ENCODE measurements at places on chromosomes 16 and 17. TPM values are rescaled to one million over a fixed set of nuclear protein-coding genes. Genes with fewer than 3 reads are reported as not detected.

DNA sequence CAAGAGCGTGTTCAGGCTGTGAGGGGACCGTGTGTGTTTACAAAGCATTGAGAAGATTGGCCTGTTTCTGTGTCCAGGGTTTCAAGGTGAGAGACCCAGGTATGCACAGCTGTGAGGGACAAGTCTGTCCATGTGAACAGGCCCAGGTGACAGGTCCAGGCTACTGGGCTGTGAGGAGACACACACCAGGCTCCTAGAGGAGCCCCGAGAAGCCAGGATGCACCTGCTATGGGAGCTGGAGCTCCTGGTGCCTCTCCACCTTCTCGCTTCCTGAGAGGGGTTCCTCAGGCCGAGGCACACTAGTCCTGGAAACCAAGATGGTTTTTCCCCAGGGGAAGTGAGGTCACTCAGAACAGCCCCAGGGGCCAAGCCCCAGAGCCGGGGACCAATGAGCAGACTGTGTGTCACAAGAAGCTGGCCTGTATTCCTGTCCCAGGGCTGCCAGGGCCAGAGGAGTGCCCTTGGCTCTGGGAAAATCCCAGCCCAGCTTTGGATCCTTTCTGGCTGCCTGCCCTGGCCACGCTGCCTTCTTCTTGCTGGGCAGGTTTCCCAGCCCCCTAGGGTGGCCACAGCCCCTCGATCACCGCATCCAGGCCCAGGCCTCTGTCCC is 153.4 kb upstream of the PLCG2 start:
- DNase-seq: peak; percentile 87

- DNase-seq: no peak
Measured at GRCh38 chr16:8577678-8578304, 12.5 kb downstream of the TMEM114 start.

GRCh38 chr16:50602126-50602525 is 53.9 kb downstream of the NKD1 start:
- no peak for DNase-seq

DNA sequence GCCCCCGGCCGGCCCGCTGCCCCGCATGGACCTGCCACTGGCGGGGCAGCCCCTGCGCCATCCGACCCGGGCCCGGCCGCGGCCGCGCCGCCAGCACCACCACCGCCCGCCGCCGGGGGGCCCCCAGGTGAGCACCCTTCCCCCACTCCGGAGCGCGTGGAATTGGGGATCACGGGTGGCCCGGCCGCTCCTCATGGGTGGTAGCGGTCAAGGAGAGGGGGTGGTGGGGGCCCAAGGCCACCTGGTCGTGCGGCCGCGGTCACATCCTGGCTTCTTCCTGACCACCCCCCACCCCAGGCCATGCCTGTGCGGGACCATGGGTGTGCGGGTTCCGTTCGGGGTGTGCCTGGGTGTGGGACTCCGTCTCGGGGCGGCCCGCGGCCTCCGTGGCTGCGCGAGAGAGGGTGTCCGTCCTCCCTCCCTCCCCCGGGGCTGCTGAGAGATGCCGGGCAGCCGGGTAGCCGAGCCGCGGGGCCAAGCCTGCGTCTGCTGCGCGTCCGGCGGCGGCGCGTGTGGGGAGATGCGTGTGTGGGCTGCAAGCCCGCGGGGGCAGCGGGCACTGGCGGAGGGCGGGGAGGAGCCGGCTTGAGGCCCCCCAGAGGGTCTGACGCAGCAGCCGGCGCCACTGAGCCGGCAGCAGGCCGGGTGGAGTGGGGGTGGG is 6.8 kb downstream of the ACD start:
- DNase-seq: no peak

Gene CD79B
- 19.6 TPM for polyA plus RNA-seq

Gene WNT3
- not detected for polyA plus RNA-seq

DNA sequence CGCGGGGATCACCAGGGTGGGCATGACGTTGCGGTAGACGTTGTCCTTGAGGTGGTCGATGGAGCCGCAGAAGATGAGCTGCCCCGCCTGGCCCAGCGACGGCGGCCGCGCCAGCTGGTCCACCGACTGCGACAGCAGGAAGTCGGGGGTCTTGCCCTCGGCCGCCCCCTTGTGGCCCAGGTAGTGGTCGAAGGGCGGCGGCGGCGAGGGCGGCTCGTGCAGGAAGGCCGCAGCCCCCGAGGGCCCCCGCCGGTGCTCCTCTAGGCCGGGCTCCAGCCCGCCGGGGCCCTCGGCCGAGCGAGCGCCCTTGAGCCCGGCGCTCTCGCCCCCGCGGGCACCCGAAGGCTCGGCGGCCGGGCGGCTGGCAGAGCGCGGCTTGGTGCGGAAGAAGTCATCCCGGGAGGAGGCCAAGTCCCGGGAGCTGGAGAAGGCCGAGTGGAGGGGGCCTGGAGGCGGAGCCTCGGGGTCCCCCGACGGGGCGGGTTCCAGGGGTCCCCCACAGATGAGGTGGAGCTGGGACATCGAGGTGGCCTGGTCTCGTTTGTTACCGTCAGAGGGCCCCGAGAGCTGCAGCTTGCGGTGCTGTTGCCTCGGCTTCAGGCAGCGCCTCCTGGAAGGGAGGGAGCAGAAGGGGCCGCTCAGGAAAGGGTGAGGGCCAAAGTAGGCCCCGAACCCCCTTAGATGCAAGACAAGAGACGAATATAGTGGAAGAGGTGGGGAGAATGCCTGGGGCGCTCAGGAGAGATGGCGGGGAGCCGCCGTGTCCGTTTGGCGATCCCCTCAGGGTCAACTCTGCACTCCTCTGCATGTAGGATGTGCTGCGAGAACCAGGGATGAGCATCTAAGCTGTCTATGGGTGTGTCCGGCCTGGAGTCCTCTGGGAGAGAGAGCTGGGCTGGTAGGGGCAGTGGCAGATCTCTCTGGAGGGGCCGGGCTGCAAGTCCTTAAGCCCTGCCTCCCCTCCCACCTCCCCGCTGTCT is 8.8 kb downstream of the FAM171A2 start:
- DNase-seq: peak; percentile 43

GRCh38 chr17:44928136-44928535 is 12.8 kb upstream of the GFAP start:
- DNase-seq: no peak

Gene TBX2
- polyA plus RNA-seq: not detected

DNA sequence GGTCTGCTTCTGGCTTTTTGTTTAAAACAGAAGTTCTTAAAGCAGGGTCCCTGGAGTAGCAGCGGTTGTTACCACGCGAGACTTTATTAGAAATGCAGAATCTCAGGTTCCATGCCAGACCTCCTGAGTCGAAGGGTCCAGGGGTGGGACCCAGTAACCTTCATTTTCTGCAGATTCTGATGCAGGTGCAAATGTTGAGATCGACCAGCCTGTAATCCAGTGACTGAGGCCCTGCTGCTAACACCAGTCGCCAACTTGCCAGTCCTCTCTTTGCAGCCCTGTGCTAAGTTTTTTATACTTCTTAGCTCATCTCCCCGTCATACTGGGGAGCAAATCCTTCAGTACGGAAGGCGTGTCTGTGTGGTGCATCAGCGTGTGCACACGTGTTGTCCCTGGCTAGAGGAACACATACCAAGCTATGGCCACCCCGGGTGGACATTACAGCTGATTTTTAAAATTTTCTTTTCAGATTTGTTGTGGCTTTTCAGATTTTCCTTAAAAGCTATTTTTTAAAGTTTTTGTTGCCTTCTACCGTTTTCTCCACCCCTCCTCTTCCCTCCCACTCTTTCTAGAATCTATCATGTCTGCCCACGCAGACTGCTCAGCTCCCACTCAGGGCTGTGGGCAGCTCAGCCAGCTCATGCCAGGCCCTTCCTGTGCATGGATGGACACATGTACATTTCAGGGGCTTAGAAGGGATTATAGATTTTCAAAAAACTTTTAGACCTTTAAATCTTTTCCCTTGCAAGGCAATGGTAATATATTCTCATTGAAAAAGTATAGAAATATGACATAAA is 57.7 kb downstream of the MEAK7 start:
- no peak for DNase-seq

Gene ATP1B2
- not detected for polyA plus RNA-seq

Gene AOC2
- polyA plus RNA-seq: 1.6 TPM

Gene TK2
- polyA plus RNA-seq: 29.8 TPM

GRCh38 chr17:10683853-10684252 is 13.5 kb downstream of the SCO1 start:
- DNase-seq: no peak

GRCh38 chr17:28569446-28569845 is 1.9 kb downstream of the PIGS start:
- no peak for DNase-seq

DNA sequence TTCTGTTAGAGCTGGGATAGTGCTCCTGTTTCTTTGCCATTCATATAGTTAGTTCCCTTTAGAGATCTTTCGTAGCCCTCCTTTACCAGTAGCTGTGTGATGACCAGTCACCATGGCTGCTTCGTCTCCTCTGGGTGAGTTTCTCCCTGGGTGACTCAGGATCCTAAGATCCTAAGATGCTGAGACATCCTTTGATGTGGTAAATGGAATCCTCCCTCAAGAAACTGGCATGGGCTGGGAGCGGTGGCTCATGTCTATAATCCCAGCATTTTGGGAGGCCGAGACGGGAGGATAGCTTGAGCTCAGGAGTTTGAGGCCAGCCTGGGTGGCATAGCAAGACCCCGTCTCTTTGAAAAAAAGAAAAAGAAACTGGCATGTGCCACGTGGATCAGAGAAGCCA is 5.9 kb downstream of the PHAF1 start:
- DNase-seq: peak; percentile 85

- DNase-seq: no peak
Measured at GRCh38 chr17:1438593-1439083, 17.4 kb downstream of the CRK start.

DNA sequence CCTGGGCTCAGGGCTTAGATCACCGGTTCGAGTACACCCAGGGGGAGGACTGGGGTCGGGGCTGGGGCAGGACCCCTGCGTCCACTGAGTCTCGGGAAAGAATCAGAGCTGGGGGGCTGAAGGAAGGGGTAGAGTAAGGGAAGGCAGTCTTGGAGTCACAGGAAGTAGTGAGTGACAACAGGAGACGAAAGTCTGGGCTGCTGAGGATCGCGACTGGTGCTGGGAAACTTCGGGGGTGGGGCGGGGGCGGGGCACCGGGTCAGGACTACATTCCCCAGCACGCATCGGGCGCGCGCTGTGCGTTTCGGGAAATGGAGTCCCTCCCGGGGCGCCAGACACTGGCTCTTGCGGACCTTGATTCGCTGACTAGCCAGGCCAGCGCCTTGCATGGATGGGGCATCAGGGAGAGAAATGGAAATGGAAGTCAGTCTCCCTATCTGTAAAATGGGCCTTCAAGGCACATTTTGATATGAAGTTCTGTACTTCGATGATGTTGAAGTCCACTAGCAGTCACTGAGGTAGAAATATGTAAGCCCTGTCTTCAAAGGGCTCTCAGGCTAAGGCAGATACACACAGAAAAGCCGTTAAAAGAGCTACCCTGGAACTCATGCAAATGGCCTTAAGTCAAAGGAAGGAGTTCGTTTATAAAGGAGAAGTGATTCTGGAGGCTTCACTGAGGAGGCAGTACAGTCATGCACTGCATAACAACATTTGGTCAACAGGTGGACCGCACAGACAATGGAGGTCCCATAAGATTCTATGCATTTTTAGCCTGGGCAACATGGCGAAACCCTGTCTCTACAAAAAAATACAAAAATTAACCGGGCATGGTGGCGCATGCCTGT is 697 bp downstream of the CTF1 start:
- peak; percentile 79 for DNase-seq

- peak; percentile 60 for DNase-seq
Measured at GRCh38 chr17:81371910-81372760, 23.1 kb upstream of the BAHCC1 start.

DNA sequence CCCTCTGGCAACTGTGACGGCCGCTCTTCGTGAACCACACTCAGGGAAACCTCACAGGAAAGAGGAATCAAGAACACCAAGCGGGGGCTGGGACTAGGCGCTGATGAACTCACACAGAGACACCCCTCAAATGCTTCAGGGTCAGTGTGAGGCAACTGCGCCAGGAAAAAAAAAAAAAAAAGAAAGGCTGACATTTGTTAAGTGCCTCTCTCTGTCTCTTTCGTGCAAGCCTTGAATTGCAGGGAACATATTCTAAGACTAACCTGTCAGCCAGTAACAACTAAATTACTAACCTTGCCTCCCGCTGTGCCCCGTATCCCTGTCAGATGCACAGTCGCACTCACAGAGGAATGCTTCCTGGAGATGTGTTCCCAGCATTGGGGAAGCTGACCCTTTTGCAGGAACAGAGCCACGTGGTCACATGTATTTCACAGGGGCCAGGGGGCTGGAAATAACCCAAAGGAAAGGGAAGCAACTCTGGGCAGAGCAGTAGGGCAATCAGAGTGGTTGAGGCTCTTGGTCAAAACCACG is 247.8 kb downstream of the XYLT1 start:
- peak; percentile 44 for DNase-seq

- no peak for DNase-seq
Measured at GRCh38 chr17:17081304-17081940, 39.2 kb downstream of the MPRIP start.

DNA sequence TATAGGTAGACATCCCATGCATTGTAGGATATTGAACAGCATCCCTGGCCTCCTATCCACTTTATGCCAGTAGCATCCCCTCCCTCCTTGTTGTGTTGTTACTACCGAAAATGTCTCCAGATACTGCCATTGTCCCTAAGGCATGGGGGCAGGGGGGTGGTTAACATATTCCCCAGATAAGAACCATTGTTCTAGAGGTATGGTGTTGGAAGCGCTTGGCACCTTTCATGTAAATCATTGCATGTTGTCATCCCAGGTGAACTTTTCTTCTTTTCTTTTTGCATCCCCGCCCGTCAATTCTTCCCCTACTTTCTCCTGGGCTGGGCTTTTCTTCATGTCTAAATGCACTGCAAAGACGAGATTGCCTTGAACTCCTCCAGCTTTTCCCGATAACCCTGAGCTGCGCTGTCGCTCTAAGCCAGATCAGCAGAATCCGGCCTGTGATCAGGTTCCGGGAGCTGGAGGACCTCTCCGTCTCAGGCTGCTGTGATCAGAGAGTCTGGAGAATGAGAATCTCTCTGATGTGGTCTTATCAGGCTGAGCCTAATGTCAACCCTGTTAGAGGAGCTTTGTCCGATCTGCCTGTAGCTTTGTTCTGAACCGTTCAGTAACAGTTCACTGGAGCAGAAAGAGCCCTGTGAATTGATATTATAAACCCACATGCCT is 76.2 kb downstream of the RBFOX1 start:
- no peak for DNase-seq

GRCh38 chr17:45784293-45784740 is at the start of gene CRHR1:
Gene CRHR1, plus strand, starts transcription at chr17:45784320. Its CDS starts 225 bp downstream, at chr17:45784545.
- no peak for DNase-seq

DNA sequence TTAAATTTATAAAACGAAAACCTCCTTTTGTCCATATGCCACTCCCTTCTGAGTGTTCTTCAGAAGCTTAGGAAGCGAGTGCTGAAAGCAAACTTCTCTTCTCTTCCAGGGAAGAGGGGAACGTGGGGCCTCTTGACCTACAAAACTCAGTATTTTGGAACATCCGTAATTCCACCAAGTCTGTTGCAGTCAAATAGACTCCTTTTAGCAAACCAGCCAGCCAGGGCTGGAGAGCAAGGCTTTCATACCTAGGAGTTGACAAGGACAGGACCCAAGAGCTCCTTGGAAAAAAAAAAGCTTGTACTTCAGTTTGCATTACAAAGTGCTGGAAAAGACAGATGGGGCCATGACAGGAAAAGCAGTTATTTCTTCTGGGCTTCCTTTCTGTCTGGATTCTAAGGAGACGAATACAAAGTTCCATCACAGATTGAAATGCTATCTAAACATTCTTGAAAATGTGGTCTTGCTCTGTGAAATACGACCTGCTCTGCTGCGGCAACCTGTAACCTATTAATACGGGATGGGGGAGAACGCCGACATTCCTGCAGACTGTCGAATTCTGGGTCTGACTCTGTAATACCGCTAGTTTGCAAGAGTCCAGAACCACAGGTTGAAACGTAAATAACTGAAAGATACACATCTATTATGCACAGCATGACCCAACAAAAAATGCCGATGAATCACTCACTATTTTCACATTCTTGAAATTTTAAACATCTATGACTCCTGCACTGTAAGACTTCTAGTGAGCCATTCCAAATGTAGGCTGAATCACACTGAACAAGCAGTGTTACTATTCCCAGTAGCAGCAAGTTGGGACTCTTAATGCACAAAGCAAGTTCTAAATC is 20.6 kb downstream of the VPS53 start:
- no peak for DNase-seq
